ENCODE measurements at places on chromosomes 2 and 18.

DNA sequence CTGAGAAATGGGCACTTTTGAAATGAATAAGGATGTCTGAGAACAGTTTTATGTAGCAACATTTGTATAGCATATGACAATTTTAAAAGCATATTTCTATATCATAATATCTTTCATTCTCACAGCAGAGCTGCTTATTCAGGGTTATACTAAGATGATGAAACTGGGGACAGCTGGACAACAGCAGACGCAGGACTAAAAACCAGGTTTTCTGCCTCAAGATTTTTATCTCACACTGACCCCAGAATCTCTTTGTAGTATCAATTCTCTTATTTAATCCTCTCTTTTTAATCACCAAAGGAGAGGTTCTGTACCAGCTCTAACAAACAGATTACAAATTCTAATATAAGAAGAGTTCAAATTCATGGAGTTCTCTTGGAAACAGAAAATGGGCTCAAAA is 74.2 kb upstream of the TFCP2L1 start:
- no peak for DNase-seq

- DNase-seq: no peak
These were observed 8.0 kb downstream of the DSC3 start for GRCh38 chr18:31034541-31034940.

GRCh38 chr2:73232403-73233153 is 461 bp downstream of the PRADC1 start:
- no peak for DNase-seq

GRCh38 chr2:19865151-19865550 is 36.6 kb downstream of the TTC32 start:
- DNase-seq: no peak

DNA sequence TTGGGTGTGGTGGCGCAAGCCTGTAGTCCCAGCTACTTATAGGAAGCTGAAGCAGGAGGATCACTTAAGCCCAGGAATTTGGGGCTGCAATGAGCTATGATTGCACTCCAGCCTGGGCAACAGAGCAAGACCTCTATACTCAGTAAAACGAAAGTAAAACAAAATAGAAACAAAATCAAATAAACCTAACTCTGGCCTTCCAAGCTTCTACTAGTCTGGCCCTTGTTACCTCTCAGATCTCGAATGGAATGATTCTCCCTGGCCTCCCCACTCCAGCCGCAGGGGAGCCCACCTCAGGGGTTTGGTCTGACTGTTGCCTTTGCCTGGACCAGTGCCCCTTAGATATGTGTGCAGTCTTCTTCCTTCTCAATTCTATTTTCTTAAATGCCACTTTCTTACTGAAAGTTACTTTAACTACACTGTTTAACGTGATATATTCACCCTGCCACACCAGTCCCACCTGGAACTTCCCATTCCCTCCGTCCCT is 160.0 kb upstream of the GCFC2 start:
- no peak for DNase-seq

DNA sequence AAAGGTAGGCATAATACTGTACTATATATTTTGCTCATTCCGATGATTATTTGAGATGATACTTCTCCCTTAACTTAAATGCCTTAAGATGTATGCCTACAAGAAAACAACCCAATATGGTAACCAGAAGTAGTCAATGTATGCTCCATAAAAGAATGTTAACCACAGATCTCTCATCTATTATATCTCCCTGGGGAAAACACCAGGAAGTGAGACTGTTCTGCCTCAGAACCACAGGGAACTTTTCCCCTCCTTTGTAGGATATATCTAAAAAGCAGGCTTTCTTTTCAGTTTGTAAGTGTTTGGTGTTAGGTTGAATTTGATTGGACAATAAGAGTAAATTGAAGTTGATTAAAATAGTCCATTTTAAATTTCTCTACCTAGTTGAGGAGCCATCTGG is 1160.5 kb upstream of the NXPH2 start:
- no peak for DNase-seq

- no peak for DNase-seq
These were observed at the start of gene EVA1A for GRCh38 chr2:75560768-75561565. TSS of gene EVA1A (minus strand) at chr2:75560939. CDS start at chr2:75518140, 42,799 bp downstream.

GRCh38 chr2:5937851-5938565 is 245.8 kb downstream of the SOX11 start:
- DNase-seq: no peak

DNA sequence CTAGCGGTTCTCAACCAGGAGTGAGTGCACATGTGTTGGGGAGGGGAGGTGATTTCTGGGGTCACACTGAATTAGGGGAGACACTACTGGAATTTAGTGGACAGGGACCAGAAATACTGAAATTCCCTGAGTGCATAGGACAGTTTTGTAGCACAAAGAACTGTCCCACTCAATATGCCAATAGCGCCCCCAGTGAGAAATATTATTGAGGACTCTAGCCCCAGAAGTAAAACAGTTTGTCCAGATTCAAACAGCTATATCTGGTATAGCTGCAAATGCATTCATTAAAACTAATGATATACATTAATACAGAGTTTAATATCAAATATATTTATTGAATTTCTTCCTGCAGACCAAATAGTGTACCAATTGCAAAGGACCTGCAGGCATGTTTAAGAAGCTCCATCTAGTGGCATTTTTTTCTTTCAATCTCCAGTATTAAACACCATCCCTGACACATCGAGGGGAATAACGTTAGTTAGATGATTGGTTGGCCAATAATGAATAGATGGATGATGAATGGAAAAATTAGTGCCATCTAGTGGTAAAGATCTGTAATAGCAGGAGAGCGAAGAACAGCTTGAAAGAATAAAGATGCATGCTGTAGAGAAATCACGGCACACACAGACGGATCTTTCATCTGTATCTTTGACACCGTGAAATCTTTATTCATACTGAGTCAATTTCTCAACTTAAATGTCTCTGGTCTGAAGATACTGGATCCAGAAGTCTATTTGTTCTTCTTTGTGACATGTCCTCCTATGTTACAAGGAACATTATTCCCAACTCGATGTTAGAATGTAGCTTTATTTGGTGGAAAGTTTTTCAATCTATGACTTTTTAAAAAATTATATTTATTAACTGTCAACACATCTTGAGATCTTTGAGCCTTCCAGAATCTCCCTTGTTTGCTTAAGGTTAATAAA is 62.5 kb downstream of the DHRS9 start:
- peak; percentile 51 for DNase-seq

DNA sequence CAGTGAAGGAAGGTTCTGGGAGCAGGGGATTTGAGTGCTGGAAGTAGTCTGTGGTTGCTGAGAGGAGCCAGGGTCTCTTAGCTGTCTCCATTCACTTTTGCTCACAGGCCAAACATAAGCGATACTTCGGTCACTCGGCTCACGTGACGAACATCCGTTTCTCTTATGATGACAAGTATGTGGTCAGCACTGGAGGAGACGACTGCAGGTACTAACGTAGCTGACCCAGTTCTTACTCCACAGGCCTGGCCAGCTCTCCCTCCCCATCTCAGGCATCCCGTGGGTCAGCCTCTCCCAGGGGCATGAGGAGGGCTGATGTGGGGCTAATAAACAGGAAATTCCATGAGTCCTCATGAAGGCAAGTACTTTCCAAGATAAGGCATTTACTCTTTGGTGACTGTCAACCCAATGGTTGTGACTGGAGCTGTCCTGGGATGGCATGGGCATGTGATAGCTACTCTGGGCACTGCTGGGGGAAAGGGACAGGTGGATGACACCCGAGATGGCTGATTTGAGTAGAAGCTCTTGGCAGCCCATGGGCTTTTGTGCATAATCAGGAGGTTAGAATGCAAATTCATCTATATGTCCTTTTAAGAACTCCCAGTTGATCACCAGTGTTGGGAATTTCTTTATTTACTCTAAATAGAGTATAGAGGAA is 81.6 kb downstream of the RTN4 start:
- no peak for DNase-seq

- DNase-seq: no peak
These were observed 125.5 kb downstream of the ATAD2B start for GRCh38 chr2:23801396-23801795.

GRCh38 chr2:226661789-226662545 is 137.7 kb downstream of the IRS1 start:
- no peak for DNase-seq

DNA sequence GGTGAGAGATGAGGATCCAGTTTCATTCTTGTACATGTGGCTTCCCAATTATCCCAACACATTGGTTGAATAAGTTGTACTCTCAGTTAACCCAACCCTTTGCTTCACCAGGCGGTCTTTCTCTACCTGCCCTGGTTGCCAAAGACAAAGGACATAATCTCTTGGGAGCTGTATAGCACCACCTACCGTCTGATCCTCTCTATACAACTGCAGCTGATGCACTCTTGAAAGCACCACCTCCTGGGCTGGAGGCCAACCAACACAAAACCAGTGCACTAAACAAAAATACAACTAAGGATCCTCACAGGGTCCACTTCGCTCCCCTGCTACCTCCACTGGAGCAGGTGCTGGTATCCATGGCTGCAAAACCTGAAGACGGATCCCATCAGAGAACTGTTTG is 473.6 kb upstream of the NRXN1 start:
- no peak for DNase-seq

GRCh38 chr2:938181-939005 is 12.3 kb upstream of the SNTG2 start:
- DNase-seq: no peak

DNA sequence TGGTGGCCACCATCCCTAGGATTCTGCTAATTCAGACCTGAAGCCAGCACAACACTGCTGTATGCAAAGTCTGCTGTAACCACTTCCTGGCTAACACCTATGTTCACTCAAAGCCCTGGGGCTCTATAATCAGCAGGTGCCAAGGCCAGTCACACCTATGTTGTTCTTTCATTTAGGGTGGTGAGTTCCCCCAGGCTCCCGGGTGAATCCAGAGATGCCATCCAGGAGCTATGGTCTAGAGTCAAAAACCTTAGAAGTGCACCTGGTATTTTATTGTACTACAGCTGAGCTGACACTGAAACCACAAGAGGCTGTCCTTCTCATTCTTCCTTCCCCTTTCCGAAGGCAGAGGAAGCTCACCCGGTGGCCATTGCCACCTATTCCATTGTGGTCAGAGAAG is 46.2 kb upstream of the CCDC141 start:
- DNase-seq: no peak

DNA sequence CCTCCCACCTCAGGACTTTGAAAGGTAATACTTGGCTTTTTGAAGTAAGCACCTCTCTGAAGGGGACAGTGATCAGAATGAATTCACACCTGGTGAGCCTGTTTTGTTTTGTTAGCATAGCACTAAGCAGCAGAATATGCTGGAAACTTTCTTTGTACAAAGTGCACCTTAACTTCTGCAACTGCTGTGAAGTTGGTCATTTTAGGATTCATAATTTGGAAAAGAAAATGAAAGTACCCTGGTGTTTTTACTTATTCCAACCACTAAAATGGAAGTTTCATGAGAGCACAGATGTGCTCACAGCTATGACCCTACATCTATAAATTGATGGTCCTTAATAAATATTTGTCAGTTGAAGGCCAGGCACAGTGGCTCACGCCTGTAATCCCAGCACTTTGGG is 257.8 kb upstream of the STON1 start:
- no peak for DNase-seq

DNA sequence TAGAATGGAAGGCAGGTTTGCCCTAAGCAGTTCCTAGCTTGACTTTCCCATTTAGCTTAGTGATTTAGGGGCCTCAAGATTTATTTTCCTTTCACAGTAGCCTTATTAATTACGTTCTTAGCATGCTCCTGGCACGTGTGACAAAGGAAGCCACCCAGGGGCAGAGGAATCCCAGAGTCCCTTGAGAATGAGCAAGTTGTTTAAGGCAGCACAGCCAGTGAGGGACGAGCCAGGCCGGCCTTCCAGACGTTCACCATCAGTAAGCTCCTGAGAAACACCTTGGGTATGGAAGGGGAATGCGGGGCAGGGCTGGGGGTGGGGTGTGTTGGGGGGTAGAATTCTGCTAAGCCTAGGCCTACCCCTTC is 76.3 kb downstream of the SOWAHC start:
- DNase-seq: no peak

- no peak for DNase-seq
These were observed 265.5 kb downstream of the CYRIA start for GRCh38 chr2:16400127-16400623.

DNA sequence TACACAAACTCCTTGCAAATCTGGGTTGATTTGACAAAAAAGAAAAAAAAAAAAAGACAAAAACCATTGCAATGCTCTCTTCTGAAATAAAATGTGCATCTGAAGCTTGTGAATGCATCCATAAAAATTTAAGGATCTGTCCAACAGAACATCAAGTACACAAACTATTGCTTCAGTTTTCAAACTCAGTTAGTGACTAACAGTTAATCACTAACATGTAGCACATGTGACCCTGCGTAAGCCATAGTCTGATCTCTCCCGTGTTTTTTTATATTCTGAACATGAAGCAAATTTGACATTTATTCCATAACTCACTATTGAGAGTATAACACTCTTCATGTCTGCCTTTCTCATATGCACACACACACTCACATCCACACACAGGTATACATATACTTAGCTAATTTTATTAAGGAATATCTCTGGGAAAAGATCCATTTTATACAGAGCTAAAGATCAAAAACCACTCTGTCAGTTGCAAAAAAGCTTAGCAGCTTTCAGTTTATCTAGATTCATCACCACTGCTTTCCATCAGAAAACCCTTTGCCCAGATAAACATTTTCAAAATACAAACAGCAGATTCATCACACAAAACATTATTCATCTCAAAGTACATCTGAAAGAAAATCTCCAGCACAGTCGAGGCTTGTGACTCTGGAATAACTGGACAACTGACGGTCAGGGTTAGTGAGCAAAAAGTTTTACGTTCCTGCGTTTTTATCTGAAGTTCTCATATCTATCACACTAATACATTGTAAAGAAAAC is 1000.4 kb upstream of the ACVR2A start:
- DNase-seq: no peak

GRCh38 chr2:6845312-6845711 is 20.4 kb downstream of the CMPK2 start:
- no peak for DNase-seq

- DNase-seq: no peak
These were observed 213.9 kb upstream of the ITGA4 start for GRCh38 chr2:181243319-181243718.

GRCh38 chr2:138649571-138649970 is 130.6 kb downstream of the NXPH2 start:
- DNase-seq: no peak

GRCh38 chr18:14747513-14748474 is at the start of gene ANKRD30B:
TSS of gene ANKRD30B (plus strand) at chr18:14748172. CDS start at chr18:14748420, 248 bp downstream.
- no peak for DNase-seq

DNA sequence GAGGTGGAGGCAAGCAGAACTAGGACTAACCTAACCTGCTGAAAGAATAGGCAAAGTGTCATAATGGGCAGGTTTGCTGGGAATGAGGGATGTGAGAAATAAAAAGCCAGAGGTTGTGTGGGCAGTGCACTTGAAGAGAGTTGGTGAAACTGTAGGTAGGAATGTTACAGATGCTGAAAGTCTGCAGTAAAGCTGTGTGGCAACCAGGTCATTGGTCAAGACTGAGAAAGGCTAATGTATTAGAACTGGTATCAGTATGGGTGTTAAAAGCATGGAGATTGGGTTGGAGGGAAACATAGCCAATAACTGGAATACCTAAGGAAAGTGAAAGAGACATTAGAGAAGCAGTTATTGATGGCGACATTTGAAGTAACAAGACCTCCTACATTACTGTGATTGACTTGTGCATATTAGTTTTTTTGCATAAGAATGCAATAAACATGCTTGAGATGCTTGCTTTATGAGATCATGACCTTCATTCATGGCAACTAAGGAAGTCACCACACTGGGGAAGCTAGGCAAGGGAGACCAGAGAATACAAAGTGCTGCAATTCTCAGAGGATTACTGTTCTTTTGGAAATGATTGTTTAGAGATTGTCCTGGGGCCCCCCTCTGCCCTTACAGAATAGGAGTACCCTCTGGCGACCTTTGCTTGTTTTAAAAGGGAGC is 11.8 kb downstream of the GULP1 start:
- no peak for DNase-seq

- DNase-seq: no peak
These were observed 99.8 kb upstream of the KCNH7 start for GRCh38 chr2:162938387-162938786.

Data from NCI-H1105 treated with DMSO at 0.1 percent for 48 hours (cell line).